ENCODE measurements at places on chromosomes 5 and 9.

DNA sequence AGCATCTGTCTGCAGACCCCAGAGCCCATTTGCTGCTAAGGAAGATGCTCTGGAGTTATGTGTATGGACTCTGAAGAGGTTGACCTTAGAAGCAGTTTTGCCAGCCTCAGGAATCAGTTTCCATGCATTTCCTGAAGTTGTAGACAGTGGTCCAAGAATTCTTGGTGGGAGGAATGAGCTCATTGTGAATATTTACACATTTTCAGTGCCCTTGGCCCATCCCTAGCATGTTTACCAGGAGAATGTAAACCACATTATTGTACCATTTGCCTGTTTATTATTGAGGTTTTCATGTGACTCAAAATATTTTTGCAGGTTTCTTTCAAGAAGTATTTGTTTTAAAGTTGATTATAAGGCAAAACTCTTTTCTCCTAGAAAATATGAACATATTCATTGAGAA is 93.8 kb downstream of the NXNL2 start:
- DNase-seq = no peak

GRCh38 chr9:306907-307306 is 92.2 kb downstream of the DOCK8 start:
- DNase-seq = no peak

DNA sequence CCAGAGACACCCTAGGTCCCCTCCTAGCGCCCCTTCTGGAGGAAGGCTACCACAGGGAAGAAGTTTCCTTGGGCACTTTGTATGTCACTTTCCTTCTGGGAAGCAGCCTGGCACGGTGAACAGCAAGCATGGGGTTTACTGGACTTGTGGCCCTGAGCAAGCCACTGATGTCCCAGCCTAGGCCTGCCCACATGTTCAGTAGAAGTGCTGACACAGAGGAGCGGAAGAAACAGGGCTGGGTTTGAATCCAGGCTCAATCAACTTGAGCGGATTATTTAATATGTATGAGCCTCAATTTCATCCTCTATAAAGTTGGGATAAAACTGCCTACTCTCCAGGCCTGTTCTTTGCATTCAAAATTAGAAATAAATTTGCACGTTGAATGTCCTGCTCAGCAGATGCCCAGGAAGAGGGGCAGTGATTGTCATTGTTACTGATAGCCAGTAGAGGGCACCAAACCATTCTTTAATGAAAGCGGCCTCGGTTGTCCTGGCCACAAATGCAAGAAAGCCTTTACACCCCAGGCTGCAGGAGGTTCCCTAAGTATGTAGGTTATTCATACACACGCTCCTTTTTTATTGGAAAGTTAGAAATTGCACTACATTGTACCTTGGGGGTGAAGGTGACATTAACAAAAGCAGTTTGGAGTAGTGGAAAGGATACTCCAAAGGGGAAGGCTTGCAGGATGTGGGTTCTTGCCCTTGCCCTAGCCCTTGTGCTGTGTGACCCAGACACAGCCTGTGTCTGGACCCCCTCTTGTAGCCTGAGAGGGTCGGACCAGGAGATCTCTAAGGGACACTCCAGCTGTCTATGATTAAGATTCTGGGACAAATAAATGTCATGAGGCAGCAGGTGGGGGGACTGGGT is 13.4 kb upstream of the XPA start:
- DNase-seq = no peak

- DNase-seq = no peak
Measured at GRCh38 chr9:110047955-110048402, 160.0 kb downstream of the C9orf152 start.

DNA sequence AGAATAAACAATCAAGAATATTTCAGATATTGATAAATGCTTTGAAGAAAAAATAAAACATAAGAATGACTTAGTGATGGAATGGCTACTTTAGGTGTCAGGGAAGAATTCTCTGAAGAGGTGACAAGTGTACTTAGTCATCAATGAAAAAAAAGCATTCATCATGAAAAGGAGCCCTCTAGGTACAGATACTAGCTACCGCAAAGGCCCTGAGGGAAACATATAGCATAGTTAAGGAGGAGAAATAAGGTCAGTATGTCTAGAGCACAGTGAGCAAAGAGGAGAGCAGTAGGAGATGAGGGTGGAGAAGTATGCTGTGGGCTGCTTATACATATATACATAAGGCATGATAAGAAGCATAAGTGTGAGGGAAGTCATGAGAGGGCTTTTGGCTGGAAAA is 41.8 kb downstream of the CSF2 start:
- no peak for DNase-seq

DNA sequence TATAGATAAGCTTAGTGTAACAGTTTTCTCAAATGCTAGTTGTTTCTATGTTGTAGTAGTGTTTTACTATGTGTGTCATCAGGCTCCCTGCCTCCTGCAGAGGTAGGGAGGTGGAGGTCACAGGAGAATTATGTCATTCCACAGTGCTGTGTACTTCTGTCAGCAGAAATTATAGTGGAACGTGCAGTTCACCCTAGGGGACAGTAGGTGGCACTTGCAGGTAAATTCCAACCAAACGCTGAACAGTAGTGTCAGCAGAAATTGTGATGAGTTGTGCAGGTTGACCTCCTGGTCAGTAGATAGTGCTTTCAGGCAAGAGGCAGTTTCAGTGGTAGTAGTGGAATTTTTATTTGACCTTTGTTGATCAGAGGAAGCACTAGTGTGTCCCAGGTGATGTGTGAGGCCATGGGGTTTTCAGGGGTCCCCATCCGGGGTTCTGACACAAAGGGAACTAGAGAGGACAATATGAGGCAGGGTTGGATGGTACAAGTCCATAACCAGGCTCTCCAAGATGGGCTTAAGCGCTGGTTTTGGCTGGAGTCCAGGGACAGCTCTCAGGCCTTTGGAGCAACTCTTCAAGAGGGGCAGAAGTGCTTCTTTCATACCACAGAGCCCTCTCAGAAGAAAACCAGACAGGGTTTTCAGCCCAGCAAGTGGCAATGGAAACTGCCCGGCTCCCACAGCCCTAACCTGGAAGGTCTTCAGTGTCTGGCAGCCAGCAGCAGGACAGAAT is 402.9 kb downstream of the CYLC2 start:
- DNase-seq = no peak

GRCh38 chr9:36127652-36128244 is 8.8 kb upstream of the GLIPR2 start:
- no peak for DNase-seq

DNA sequence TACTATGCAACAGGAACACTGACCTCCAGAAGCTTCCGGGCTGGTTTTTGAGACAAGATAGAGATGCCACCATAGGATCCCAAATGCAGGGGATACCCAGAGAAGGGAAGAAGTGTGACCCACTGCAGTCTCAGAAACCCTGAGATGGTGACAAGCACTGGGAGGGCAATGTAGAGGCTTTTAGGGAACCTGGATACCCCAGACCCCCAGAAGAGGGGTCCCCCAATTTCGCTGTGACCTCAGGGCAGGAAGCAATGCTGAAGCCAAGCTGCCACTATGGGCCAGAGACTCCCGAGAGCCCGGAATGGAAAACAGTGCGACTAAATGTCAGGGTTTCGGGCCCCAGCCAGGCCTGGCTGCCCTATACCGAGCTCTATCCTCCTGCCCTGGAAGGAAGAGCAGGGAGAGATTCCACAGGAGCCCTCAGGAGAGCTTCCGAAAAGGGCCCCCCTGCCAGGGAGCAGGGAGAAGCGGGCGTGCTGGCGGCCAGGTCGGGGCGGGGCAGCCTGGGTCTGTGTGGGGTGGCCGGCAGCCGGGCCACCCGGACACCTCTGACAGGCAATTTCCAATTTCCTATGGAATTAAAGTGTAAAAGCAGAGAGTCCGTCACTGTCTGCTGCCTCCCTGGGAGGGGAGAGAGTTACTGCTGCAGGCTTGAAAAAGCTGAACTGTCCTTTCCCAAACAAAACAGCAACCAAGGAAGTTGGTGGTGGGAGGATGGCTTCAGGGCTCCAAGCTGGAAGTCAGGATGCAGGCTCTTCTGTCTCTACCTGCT is 154.2 kb downstream of the FGF18 start:
- DNase-seq = no peak

- no peak for DNase-seq
Measured at GRCh38 chr5:122156724-122157325, 27.5 kb downstream of the ZNF474 start.

GRCh38 chr5:58918021-58918729 is 335.3 kb downstream of the RAB3C start:
- DNase-seq = no peak

DNA sequence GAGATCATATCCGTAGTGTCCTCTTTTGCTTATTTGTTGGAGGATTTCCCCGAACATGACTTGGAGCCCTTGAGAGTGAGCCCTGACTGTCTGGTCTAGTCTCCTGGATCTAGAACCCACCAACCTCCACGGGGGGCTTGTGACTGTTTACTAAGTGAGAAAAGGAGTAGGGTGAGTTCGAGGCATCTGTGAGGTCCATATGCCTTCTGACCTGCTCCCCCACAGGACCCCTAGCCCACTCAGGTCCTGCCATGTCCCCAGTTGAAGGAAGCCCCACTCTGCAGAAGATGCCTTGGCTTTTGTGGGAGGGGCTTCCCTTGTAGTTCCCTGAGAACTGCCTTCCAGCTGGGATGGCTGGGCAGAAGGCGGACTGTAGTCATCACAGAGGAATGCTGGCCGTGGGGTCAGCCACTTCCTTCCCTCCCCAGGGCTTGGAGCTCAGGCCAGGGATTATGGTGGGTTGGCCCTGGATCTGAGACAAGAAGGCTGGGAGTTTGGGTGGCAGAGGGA is 7.0 kb upstream of the IRF1 start:
- DNase-seq = peak; percentile 81

DNA sequence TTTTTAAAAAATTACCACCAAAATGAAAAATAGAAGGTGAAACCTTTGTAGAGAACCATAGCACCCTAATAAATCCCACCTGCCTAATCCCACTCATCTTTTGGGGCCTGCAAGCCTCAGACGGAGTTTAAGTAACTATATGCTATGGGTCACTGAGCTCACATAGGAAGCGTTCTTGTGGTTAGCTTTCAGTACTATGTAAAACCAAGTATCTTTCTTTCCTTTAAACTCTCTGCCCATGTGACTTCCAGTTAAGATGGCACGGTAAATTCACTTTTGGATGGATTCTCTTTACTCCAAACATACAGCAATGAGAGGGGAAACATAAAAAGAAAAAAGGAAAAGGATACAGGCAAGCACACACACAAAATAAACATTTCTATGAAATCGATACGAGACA is 50.9 kb downstream of the FANCC start:
- no peak for DNase-seq

DNA sequence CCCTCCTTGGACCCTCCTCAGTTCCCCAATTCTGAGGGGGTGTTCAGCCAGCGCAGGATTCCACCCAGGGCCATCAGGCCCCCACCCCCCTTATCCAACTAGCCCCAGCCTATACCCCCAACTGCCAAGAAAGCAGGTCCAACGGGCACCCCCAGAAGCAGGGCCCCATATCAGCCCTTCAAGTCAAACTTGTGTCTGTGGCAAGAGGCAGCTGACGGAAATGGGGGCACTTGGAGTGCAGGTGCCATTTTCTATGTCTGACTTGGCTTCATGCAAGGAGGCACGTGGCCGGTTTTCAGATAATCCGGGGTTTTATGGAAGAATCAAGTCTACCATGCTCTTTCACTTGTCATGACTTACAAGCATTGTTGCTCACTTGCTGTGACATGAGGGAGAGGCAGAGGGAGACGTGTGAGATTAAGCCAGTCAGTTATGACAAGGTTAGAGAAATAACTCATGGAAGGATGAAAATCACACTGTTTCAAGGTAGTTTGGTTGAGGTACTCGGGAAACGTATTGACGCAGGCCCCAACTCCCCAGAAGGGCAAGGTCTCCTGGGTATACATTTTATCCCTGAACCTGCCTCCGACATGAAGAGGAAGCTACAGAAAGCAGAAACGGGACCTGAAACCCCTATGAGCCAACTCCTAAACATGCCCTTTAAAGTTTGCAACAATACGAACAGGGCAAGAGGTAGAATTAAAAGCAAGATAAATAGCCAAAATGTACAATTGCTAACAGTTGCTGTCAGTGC is 26.5 kb upstream of the CLPTM1L start:
- no peak for DNase-seq

DNA sequence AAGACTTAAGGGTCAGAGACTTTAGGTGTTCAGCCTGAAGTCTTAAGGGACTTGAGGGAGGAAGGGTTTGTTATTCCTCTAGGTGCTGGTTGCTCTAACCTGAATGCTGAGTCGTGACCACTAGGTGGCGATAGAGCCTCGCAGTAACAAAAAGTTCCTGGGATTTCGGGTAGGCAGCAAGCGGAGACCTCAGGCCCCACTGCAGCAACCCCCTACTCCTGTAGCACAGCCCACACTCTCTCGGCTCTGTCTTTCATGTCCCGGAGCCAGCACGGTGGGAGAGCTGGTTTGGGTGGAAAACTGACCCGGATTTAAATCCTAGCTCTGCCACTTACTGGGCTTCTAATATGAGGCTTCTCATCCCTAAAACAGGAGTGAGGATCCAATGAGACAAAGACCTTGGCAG is 100.3 kb upstream of the PANK3 start:
- peak; percentile 89 for DNase-seq

GRCh38 chr5:143226361-143226760 is 177.1 kb downstream of the NR3C1 start:
- no peak for DNase-seq

GRCh38 chr9:20048985-20049384 is 260.1 kb upstream of the SLC24A2 start:
- DNase-seq = no peak

- DNase-seq = no peak
Measured at GRCh38 chr5:39857041-39857440, 432.3 kb upstream of the DAB2 start.

- no peak for DNase-seq
Measured at GRCh38 chr5:177523711-177524538, 7.2 kb upstream of the DDX41 start.

GRCh38 chr9:127144670-127145445 is 22.4 kb upstream of the ANGPTL2 start:
- DNase-seq = no peak

- DNase-seq = no peak
Measured at GRCh38 chr5:41738710-41739354, 131.4 kb downstream of the OXCT1 start.

DNA sequence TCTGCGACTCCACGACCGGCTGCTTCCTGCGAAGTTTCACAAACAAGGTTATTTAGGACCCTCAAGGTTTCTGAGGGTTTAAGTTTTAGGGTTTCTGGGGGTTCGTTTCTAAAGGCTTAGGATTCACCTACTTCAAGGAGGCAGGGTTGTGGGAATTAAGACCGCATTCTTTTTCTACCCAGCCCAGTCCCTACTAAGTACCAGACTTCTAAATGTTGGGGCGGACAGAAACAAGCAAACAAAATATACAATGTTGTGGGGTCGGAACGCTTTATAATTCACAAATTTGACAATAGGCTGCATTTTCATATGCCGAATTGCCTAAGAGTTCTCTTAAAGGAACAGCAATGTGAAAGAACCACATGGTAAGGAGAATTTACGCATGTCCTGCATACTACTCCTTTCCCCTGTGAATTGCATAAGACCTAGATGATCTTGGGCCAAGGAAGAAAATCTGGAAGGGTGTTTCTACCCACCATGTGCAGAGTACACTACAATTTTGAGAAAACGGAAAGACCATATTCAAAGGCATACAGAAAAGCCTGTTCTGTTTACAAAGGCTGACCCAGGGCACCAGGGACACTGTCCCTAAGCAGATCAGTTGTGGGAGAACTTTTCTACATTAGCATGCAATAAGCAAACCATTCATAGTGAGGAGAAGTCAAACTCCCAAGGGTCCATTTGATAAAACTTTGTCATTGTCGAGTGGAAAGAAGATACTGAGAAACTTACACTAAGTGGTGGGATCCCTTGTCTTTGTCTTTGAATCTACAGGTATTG is 457.3 kb downstream of the RAB3C start:
- no peak for DNase-seq

- no peak for DNase-seq
Measured at GRCh38 chr9:90085633-90086032, 480.8 kb downstream of the GADD45G start.

GRCh38 chr5:122751293-122751782 is 23.5 kb upstream of the SNX2 start:
- DNase-seq = no peak

Measured in sciatic nerve (tissue), 2 donors.